ENCODE measurements at places on chromosomes 11 and 22.

DNA sequence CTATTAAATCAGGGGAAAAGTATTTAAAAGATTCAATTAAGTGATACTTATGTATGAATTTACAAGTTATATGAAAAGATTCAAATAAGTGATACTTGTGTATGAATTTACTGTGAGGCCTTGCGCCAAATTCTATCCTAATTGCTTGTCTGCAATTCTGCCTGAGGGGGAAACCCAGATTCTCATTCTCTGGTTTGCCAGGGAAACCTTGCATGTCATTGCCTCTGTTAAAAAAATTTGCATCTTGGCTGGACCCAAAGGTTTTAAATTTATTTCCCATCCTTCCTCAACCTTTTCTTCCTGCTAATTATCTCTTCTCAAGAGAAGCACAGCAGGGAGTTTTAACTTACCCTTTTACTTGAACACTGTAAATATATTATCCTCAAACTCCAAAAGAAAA lies 13.8 kb downstream of the OLFML1 start:
- no peak for DNase-seq

DNA sequence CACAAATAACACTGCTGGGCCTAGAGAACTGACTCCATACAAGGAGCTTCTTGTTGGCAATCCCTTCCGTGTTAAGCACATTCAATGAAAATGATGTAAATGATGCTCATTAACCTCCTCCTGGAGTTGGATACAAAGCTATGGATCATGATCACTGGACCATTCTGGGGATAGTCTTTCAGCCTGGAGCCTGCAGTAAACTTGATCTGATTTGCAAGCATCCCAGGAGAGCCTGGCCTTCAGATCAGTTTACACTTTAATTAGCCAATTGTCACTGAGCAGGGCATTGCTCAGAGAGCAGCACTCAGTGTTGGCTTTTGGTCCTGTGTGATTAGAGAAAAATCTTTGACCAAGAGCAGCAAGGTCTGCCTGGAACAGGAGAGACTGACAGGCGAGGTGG lies 45.6 kb downstream of the ARFGAP3 start:
- DNase-seq: no peak

GRCh38 chr11:2789331-2789730 lies 89.5 kb upstream of the KCNQ1OT1 start:
- no peak for DNase-seq

- DNase-seq: no peak
Observed at GRCh38 chr22:46457502-46458488, 79.6 kb downstream of the CELSR1 start.

DNA sequence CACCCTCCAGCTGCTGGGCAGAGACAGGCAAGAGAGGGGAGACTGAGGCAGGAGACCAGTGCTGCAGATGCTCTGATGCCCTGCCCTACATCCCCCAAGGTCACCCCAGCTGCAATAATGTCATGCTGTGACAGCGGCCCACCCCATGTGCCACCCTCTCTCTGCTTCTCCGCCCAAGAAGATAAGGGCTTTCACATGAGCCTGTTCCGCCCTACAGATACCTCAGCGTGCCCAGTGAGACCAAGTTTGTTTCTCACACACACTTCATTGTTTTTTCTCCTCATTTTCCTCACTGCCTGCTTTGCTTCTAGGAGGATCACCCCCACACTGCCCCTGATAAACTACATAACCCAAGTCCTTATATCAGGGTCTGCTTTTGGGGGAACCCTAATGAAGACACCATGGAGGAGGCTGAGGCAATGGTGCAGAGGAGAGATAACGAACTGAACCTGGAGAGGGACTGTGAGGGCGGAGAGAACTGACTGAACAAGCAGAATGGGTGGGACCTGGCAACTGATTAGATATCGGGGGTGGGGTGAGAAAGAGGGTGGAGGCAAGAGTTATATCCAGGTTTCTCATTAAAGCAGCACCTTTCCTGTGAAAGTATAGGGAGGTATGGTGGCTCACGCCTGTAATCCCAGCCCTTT lies 37.5 kb upstream of the TSKU start:
- DNase-seq: peak; percentile 65

DNA sequence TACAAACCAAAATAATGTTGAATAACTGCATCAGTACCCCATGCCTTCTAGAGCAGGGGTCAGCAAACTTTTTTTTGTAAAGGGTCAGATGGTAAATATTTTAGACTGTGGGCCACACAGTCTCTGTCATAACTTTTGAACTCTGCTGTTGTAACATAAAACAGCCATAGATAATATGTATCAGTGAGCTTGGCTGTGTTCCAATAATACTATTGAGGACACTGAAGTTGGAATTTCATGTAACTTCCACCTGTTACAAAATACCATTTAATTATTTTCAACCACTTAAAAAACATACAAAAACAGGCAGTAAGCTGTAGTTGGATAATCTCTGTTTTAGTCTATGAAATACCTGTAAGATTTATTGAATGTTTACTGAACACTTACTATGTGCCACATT lies 55.2 kb downstream of the PICALM start:
- DNase-seq: no peak

- no peak for DNase-seq
Observed at GRCh38 chr11:62804310-62805075, 747 bp downstream of the NXF1 start.

- DNase-seq: no peak
Observed at GRCh38 chr11:118973985-118974384, 2.4 kb downstream of the FOXR1 start.

- no peak for DNase-seq
Observed at GRCh38 chr11:83574519-83574918, 288.4 kb upstream of the CCDC90B start.

DNA sequence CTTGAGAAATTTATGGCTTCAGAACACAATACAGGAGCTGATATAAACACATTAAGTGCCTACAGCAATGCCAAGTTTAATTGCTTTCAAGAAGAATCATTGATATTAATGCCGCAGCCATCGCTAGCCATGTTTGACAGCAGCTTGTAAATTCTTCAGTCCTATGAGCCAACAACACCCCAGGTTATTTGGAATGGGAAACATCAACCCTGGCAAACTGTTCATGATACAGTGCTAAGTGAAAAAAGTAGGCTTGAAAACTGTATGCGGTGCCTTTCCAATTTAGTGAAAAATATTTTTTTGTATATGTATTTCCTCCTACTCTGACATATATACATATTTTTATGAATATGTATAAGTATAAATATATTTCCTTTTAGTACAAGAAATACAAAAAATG lies 142.6 kb downstream of the CSNK2A3 start:
- no peak for DNase-seq

DNA sequence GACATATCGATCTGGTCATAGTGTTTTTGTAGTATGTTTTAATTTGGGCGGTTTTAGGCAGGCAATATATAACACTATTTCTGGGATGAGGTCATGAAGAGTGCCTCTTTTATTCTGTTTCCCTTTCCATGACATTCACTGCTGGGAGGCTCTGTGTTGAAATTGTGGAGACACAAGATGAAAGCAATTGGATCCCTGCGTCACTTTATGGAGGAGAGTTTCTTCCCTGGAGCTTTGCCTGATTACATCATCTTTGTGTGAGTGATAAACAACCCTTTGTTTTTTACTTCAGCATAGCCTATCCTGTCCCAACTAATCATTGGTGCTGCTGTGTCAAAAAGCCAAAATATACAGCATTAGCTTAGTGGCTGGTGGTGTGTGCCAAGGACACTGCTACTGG lies 48.6 kb downstream of the PARVG start:
- no peak for DNase-seq

DNA sequence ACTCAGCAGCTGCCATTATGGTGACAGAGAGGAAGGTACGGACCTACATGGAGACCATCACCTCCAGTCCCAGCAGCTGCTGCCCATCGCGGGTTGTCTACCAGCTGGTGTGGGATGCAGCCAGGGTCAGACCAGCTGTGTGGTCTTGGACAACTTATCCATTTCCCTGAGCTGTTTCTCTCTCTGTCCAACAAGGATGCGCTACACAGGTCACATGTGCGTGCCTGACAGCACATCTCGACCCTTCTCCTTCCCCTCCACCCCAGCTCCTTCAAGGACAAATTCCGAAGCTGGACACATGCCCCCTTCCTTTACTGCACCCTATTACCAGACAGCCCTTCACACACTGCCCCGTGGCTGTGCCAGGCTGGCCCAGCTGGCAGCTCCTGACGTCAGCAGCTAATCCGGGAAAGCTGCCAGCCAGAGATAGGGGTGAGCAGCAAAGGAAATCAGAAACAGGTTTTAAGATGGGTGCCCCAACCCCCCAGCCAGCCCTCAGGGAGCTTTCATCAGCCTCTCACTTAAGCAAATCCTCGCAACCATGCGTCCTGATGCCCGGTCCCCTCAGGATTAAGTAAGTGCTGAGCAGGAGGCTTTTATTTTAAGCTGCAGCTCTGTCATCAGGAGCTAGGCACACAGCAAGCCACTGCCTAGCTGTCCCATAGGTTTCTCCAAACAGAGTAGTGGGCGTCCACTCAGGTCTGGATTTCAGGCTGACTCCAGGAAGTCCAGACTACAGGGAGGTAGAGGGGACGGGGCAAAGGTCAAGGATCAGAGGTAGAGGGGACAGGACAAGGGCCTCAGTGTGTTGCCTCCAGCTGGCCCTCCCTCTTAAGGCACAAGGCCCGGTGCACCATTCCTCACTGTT lies 20.3 kb downstream of the TEF start:
- peak; percentile 11 for DNase-seq

DNA sequence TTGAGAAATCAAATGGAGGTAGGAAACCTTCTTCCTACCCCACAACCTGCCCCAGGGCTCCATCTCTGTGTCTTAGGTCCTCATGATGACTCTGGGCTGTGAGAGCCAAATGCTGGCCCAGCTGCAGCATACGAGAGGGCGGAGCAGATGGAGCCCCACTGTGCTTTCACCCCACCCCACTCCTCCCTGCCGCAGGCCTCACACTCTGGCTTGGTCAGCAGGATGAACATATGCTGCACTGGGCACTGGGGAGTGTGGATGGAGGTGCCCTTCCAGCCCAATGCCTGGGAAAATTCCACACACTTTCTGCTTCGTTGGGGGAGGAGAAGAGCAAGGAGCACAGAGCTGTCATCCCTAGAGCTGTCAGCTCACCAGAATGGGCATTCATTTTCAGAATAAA lies 271.6 kb upstream of the CADM1 start:
- no peak for DNase-seq

DNA sequence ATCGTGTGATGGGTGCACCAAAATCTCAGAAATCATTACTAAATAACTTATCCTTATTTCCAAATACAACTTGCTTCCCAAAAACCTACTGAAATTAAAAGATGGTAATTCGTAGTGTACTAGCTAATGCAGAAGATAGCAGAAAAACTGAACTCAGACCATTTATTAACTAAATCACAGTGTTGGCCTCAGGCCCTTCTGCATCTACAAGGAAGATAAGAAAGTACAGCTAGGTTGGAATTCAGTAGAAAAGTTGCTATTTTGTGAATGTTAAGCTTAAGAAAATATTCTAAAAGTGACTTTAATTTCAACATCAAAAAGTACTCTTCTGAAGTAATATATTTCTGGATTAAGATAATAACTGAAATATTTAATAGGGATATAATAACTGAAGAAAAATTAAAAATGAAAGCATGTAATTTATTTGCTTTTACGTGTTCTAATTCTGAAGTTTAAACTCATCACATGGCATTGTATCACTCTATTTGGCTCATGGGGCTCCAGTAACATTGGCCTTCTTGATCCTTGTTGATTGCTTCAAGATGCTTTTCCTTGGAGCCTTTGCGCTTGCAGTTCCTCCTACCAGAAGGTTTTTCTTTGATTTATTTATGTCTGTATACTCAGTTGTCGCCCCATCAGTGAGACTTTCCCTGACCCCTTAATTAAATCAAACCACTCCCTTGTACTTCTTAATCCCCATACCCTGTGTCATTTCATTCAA lies 847.9 kb upstream of the ANO3 start:
- no peak for DNase-seq

- no peak for DNase-seq
Observed at GRCh38 chr22:47267513-47268282, 505.2 kb downstream of the TBC1D22A start.

DNA sequence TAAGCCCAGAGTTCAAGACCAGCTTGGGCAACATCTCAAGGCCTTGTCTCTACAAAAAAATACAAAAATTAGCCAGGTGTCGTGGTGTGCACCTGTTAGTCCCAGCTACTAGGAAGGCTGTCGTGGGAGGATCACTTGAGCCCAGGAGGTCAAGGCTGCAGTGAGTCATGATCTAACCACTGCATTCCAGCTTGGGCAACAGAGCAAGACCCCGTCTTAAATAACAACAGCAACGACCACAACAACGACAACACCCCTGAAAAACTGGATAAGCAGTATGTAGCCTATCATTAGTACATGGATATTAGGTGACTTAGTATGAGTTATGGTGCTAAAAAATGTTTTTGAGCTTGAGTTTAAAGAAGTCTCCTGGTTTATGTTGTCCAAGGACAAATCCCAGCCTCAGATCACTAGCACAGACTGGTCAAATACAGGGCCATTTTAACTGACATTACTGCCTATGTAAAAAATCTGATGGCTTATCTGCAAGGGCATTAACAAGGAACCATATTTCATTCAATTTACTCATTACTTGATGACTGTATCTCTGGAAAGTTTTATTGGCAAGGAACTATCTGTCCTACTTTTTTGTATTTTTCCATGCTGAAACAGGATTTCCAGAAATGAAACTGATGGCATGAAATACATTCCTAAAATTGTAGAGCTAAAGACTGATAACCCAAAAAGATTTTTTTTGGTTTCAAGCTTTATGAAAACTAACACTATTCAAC lies 23.4 kb downstream of the C2CD3 start:
- no peak for DNase-seq

GRCh38 chr11:92397221-92397755 lies 172.7 kb downstream of the FAT3 start:
- DNase-seq: no peak

GRCh38 chr22:19704355-19705015 lies 9.8 kb upstream of the SEPTIN5 start:
- no peak for DNase-seq

DNA sequence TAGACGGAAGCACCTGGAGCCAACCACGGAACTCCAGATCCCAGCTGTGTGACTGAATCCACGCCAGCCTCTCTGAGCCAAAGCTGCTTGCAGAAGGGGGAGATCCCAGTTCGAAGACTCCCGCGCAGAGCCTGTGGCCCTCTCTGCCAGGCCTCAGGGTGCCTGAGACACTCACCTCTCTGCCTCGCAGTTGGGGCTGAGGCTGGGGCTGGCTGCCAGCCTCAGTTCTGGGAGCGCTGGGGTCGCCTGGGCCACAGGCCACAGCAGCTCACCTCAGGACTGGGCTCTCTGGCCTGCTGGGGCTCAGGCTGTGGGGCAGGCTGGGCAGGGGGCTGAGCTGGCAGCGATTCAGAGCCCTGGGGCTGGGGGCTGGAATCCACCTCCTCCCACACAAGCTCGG lies 8.2 kb upstream of the IGF2 start:
- DNase-seq: no peak

Data from Caco-2 (cell line).